ENCODE measurements at places on chromosomes 5 and 9.

GRCh38 chr5:51678330-51678729, 295.1 kb downstream of the ISL1 start:
- no peak for DNase-seq

DNA sequence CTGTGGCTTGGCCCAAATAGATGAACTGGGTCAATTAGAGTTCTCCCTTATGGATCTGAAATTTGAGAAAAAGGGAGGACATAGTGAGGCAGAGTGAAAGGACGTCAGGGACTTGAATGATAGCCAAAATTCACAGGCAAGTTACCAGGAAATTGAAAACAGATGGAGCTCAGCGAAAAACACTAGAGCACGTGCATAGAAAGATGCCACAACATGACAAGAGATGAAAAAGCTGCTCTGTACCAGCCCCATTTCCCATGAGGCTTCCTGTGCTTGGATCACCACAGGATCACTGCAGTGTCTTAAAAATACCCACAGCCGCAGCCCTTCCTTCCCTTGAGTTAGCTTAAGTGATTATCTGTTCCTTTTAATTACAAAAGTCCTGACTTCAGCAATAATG, 39.0 kb upstream of the HOMER1 start:
- DNase-seq, result peak; percentile 19

- no peak for DNase-seq
Observed at GRCh38 chr9:91758491-91758981, 191.5 kb downstream of the ROR2 start.

GRCh38 chr9:84538879-84539278, 130.7 kb upstream of the NTRK2 start:
- DNase-seq, result no peak

- no peak for DNase-seq
Observed at GRCh38 chr5:53249529-53250200, 140.1 kb upstream of the MOCS2 start.

DNA sequence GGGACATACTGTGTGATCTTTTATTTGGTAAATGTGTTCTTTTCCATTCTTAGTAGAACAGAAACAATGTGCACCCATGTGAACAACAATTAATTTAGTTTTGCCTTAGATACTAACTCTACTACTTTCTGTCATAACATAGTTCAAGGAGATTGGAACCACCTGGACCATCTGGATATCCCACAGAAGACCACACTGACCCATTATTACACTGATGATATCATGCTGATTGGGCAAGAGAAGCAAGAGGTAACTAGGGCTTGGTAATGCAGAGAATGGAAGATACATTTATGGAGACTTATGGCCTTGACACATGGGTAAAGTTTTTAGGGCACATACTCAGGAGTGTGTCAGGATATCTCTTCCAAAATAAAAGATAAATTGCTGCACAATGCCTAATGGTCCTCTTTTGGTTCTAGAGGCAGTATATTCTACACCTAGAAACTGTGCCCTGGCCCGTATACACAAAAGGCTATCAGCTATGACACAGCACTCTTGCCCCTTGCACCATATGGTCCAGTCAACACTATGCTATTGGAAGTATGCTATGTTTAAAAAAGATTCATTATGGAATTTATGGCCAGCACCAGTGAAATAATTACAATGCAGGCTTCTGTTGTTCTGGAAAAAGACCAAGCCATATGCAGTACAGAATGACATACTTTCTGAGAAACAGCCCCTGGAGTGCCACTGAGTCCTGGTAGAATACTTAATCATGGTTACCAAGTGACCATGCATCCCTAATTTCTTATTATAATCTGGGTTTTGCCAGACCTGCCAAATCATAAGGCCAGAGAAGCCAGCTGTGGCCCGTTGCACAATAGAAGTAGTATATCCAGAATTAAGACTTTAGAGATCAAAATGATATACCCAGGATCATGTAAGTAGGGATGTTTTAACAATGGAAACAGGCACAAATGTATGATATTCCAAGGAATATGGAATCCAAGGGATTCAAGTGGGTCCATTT, 41.6 kb upstream of the MROH2B start:
- no peak for DNase-seq

GRCh38 chr5:42074353-42074752, 149.3 kb downstream of the FBXO4 start:
- no peak for DNase-seq

GRCh38 chr9:114454652-114455051, 50.6 kb downstream of the WHRN start:
- no peak for DNase-seq

GRCh38 chr9:135797507-135798262, 95.7 kb downstream of the KCNT1 start:
- DNase-seq, result no peak

GRCh38 chr5:109145139-109145538, 264.6 kb downstream of the PJA2 start:
- no peak for DNase-seq
